ENCODE measurements at places on chromosomes 2 and 18. TPM values are rescaled to one million over a fixed set of nuclear protein-coding genes. Genes with fewer than 3 reads are reported as not detected.

The KIF5C gene
- 0.20 TPM for total RNA-seq

The CRYGD gene
- not detected for total RNA-seq

The STAT1 gene
- total RNA-seq: 104 TPM

The ARHGAP25 gene
- total RNA-seq: not detected

The CHRNG gene
- not detected for total RNA-seq

The HAUS1 gene
- 39.9 TPM for total RNA-seq

Data from subcutaneous preadipocyte (primary cell).